ENCODE measurements at places on chromosomes 16 and 17.

DNA sequence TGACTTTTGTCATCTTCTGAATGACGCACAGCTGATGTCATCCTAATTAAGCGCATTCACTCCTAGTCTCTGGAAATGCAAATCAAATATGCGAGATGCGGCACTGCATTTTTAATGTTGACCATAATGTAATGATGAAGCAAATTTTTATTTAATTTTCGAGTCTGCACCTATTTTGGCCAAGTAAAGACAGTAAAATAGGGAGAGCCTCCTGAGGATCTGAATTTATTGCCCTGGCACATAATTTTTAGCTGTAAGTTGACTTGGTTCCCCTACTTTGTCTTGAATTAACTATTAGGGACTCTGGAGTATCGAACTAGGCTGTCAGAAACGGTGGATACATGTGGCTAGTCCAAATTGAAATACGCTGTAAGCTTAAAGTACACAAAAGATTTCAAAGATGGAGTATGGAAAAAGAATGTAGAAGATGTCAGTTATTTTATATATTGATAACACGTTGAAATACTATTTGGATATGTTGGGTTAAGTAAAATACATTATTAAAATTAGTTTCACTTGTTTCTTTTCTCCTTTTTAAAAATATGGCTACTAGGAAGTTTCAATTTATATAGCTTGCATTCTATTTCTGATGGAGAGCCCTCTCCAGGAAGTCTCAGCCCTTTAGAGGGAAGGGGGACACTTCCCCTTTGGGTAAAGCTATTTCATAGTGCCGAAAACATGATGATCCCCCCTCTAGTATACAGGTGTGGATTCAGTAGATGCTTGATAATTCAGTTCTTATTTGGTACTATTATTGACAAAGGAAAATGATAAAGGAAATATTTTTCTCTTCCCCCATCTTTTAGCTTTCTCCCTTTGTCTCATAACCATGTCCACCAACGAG lies 991 bp downstream of the KPNA2 start:
- DNase-seq = no peak

DNA sequence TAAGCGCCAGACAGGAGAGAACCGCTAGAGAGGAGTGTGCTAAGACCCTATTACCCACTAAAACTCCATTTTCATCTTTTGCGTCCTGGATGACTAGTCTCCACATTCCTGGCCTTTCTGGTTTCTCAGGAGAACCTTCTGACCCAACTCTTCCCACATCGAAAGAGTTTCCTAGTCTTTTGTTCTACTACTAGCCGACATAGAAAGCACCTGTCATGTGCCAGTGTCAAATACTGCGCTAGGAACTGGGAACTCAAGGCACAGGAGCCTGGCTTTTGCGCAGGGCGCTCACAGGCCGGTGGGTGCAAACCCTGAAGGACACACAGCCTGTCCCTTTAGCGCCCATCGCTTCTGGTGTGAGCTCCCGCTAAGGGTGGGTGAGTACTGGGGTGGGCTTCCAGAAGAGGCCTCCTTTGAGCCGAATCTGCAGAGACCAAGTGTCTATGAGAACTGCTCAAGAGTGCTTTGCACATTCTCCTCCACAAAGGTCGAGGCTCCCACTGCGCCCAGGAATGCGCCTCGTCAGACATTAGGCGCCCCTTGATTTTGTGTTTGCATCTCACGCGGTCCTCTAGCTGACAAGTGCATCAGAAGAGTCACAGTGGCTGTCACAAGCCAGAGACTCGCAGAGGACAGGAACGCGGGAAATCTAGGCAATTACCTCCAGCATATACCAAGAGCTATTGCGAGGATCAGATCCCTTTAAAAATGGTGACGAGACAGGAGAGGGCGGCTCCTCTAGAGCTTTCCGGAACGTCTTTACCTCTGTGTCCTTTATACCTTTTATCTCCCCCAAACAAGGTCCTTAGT lies 2.0 kb upstream of the PSMB3 start:
- DNase-seq = no peak

GRCh38 chr16:22386976-22387375 lies 12.6 kb upstream of the CDR2 start:
- peak; percentile 89 for DNase-seq

- no peak for DNase-seq
Measured at GRCh38 chr17:66752411-66752810, 82.5 kb upstream of the CACNG5 start.

- DNase-seq = no peak
Measured at GRCh38 chr17:39607851-39608130, at the start of gene NEUROD2. Gene NEUROD2, minus strand, starts transcription at chr17:39607920. Its CDS starts 1,321 bp downstream, at chr17:39606599.

DNA sequence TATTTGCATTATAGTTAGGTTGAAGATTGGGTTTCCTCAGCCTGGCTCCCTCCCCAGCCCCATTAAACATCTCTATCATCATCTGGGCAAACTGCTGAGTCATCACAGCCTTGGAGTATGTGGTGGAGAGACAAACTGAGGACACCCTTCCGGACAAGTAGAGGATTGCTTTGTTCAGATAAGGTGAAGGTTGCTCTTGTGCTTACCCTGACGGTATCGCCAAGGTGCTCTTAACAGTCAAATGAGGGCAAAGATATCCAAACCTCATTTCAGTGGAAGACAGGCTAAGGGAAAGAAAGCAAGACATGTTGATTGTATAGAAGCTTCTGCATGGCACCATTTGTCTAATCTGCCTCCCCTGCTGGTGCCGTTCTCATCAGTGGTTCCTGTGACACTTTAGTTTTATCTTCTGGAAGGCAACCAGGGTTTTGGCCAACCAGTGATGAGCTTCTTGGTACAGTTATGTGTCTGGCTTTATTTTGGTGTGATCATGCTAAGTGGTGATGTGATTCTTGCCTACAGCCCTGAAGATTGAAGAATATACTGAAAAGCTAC lies 56.9 kb upstream of the LGALS9 start:
- no peak for DNase-seq

- DNase-seq = no peak
Measured at GRCh38 chr17:83014940-83015910, 64.2 kb upstream of the METRNL start.

GRCh38 chr16:1645914-1646525 lies 32.1 kb upstream of the JPT2 start:
- no peak for DNase-seq

- DNase-seq = no peak
Measured at GRCh38 chr16:21659124-21659523, 4.6 kb upstream of the OTOA start.

- no peak for DNase-seq
Measured at GRCh38 chr16:76157629-76158028, 119.6 kb upstream of the CNTNAP4 start.

GRCh38 chr17:4560837-4561256 lies 470 bp upstream of the GGT6 start:
- no peak for DNase-seq

DNA sequence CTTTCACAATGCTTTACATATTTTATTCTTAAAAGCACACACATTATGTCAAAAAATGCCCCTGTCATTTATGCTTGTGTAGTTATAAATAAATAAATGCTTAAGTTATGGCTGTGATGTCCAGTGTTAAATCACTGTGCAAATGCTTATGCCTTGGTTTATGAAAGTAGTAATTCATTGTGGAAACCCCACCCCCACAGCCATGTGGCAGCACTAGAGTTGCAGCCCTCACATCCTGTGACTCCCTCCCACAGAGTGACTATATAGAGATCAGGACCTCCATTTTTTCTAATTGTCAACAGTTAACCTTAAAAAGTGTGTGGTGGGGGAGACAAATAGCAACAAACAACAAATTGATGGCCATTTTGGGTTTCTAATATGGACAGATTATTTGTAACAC lies 2.4 kb downstream of the SKAP1 start:
- no peak for DNase-seq

- DNase-seq = no peak
Measured at GRCh38 chr16:49936791-49937190, 80.9 kb upstream of the ZNF423 start.

DNA sequence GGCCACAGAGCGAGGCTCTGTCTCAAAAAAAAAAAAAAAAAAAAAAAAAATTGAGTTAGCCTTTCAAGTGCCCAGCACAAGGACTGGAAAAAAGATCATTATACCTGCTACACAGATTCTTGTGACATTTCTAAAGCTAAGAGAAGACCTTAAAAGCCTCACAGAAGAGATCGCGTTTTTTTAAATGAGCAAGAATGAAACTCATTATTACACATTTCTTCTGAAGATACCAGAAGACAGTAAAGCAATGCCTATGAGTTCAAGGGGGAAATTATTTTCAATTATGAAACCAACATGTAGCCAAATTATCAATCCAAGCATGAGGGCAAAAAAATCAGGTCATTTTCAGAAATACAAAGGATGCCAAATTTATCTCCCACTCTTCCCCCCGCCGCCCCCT lies 56.8 kb downstream of the MED13 start:
- DNase-seq = no peak

DNA sequence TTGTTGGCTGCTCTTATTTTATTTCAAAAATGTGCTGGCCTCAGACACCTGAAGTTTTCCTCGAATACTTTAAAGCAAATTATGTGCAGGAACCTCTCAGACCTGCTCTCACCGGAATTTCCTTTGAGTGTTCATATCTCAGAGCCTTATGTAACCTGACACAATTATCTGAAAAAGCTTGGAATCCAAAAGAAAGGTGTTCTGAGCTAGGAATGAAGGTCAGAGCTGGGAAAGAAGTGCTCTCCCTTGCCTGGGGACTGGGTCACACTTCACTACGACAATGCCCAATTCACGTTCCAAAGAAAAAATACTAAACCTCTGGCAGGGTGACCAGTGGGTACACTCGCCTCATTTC lies 6.7 kb upstream of the HSD11B2 start:
- no peak for DNase-seq

DNA sequence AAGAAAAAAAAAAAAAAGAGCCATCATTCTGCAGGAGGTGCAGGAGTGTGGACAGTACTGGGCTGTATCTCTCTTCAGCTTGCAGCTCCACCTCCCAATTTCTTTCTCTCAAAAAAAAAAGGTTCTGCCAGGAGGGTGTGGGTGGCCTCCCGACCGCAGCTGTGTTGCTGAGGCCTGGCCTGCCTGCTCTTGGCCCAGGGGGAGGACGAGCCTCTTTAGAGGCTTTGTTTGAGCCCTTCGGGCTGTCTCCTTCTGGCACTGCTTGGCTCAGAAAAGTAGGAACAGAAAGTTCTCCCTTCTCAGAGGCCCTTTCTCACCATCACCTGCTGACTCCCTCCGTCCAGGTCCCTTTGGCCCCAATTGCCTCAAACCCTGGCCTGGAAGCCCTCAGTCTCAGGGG lies 22.2 kb upstream of the C17orf107 start:
- no peak for DNase-seq

DNA sequence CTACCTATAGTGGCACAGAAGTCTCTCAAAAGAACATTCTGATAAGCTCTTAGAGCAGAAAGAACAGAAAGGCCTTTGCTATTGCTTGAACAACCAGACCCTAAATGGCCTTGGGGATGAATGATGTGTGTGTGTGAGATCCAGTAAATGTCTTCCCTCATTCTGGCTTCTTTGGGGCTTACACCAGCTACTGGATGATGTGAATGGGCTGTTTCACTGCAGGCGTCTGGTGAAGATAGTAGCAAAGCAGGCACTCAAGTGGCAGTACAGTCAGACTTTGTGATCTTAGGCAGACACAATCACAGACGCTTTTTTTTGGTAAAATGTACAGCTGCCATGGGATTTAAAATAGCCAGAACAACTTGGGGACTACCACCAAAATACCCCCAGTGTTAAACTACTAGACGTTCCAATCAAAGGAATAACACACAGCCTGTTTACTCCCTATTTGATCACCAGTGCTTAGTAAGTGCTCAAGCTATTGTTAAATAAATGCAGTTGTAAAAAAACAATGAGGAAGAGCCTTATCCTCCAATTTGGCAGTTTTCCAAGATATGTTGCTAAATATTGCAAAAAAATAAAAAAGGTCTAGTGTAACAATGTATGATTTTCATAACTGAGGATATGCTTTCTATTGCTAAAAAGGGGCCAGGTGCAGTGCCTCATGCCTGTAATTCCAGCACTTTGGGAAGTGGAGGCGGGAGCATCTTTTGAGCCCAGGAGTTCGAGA lies 17.9 kb downstream of the NDUFAB1 start:
- no peak for DNase-seq

GRCh38 chr17:1693339-1693738 lies 8.7 kb upstream of the PRPF8 start:
- no peak for DNase-seq

DNA sequence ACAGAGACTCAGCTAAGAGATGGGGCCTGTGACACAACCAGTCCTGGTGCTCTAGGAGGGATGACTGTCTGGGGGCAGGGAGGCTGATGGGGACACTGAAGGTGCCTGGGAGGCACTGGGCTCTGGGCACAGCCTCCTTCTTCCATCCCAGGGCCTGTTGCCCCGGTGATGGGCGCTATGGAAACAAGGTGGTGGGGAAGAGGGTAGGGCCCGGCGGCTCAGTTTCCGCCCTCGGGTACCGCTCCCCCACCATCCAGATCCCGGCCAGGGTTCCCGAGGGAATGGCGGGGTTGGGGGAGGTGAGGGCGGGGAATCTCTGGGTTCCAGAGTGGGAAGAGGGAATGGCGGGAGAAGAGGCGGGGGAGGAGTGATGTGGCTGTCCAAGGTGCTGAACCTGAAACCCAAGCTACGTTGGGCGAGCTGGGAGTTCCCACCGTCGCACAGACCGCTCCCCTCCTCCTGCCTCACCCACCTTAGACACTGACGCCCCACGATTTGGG lies 981 bp downstream of the KCNH4 start:
- no peak for DNase-seq

- no peak for DNase-seq
Measured at GRCh38 chr16:11795887-11796226, 1.2 kb downstream of the ZC3H7A start.

Measured in astrocyte of the cerebellum (primary cell).